ENCODE measurements at places on chromosomes 2 and 18.
A peak's percentile ranks its signal among the peaks of the same experiment; 100 is the strongest.

DNA sequence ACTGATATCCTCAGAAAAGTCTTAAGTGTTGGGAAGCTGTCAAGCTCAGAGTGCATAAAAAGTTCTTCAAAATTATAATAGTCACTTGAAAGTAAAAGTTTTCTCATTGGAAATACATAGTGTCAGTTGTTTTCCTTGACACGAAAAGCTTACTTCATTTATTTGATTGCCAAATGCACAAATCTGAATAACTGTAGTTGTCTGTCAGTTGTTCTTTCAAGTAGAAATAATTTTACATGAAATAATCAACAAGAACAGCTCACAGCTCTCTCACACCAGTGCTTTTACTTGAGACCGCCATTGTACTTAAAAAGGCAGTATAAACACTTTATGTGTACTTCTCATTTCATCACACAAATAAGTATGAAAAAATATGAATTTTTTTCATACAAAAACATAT, 163.3 kb upstream of the NXPH2 start:
- no peak for DNase-seq

- DNase-seq = no peak
Observed at GRCh38 chr2:86498468-86499260, 57.5 kb downstream of the KDM3A start.

DNA sequence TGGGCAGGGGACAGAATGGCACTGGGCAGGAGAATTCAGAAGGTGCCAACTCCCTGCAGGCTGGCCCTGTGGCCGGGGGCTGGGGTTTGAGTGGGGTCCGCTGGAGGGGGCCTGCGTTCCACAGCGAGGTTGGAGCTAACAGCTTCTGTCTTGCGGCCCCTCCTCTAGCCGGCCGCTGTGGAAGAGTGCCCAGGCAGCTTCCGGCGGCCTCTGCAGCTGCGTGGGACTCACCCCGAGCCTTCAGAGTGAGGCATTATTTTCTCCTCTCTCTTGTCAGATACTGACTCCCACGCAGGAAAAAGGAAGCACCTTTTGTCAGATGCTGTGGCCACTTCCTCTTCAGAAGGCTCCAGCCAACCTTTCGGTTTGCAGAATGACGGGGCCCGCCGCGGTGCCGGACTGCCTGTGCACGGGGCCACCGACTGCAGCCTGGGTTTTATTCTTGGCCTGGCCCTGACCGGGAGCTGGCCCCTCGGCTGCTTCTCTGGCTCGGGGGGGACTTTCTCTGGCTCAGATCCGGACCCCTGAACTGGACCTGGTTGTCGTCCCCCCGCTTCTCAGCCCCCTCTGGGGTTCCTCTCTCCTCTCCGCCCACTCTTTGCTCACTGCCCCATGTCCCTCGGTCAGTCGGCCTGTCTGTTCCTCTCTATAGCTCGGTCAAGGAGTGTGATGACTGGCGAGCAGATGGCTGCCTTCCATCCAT, 40.1 kb downstream of the ARHGAP25 start:
- no peak for DNase-seq

DNA sequence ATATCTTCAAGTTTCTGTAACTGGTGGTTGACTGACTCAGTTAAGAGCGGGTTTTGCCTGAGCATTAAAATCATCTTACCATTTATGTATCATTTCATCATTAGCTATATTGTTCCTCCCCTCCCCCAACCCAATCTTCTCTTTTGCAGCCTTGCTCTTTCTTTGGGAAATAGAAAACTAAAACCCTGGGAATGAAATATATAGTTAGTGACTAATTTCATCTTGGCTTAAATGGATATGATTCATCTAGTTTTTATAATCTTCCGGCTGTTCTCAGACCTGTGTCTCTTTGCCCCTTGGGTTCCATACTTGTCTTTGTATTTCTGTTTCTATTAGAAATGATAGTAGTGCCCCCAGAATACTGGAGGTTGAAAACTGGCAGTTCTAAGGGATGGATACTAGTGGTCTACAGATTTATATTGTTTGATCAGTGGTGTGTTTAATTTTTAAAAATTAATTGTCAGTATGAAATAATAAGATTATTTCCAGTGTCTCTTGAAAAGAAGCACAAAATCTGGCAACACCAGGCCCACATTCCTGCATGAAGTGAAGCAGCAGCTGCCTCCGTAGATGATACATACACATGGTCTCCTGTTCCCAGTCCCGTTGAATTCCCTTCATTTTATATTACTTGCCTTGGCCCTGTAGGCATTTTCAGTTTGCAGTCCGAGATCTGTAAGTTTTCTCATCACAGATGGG, 44.5 kb downstream of the PHLPP1 start:
- peak; percentile 74 for DNase-seq

All from astrocyte (in vitro differentiated cells and primary cell).